ENCODE measurements at places on chromosomes 3 and 15.

GRCh38 chr3:134020135-134020680 lies 9.5 kb downstream of the SLCO2A1 start:
- no peak for DNase-seq

GRCh38 chr15:52295421-52296001 lies at the start of gene MYO5C:
TSS of gene MYO5C (minus strand) at chr15:52295804. CDS start at chr15:52295636, 168 bp downstream.
- no peak for DNase-seq

DNA sequence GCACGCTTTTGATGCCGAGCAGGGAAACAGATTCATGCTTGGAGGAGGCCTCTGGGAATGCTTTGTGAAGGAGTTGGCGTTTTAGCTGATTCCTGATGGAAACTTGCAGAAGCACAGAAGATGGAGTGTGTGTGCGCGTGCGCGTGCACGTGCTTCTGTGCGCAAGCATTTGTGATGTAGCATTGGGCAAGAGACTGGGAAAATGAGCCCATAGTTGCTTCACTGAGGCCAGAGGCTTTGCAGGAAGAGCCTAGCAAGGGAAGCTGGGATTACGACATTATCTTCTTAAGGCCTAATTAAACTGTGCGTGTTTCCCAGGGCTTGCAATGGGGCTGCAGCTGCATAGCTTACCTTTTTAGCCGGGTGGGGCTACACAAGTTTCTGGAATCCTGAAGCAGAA lies 18.1 kb upstream of the AGBL1 start:
- DNase-seq: no peak

- DNase-seq: no peak
Measured at GRCh38 chr3:58962040-58962651, 87.7 kb downstream of the CFAP20DC start.

- DNase-seq: no peak
Measured at GRCh38 chr3:102265720-102266119, 169.1 kb upstream of the ZPLD1 start.

- no peak for DNase-seq
Measured at GRCh38 chr3:29887451-29887850, 606.6 kb downstream of the RBMS3 start.

- DNase-seq: no peak
Measured at GRCh38 chr3:126746395-126747177, 42.5 kb downstream of the CHCHD6 start.

DNA sequence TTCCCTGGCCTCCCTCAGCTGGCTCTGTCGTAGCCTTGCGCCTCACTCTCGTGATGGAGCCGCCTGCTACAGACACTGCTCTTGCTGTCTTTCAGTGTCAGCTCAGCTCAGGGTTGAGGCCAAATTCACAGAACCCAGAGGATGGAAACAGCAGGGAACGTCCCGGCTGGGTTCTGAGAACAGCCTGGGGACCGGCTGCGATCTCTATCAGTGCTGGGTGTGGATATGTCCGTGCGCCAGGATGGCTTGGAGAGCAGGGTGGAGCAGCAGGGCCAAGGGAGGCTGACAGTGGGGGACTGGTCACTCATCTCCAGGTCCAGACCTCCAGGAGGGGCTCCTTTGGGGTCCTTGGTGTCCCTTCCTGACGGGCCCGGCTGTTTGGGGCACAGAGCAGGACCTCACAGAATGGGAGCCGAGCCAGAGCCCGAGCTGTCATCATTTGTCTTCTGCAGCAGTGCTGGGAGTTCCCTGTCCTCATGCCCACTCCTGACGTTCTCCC lies 18.4 kb downstream of the KLF15 start:
- no peak for DNase-seq

GRCh38 chr15:62453981-62454380 lies 288.9 kb upstream of the C2CD4B start:
- no peak for DNase-seq

DNA sequence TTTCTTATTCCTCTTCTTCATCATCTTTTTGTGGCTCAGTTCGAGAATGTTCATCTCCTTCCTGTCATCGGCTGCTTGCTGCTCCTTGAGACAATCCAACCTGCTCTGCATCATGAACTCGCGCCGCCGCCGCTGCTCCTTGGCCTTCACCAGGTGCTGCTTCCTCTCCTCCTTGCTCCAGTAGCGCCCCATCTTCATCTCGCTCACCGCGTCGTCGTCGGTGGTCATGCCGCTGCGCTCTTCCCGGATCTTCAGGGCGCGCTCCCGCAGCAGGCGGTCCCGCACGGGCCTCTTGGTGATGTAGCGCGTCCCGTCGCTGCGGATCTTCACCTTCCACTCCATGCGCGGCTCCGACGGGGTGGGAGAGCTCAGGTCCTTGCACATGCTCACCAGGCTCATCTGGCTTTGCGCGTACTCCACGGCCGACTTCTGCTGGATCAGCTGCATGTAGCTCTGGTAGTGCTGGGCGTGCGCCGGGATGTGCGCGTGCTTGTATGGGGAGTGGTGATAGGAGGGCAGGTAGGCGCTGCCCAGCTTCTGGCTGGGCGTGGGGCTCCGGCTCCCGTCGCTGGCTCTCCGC lies 241.2 kb downstream of the PDZRN3 start:
- no peak for DNase-seq

DNA sequence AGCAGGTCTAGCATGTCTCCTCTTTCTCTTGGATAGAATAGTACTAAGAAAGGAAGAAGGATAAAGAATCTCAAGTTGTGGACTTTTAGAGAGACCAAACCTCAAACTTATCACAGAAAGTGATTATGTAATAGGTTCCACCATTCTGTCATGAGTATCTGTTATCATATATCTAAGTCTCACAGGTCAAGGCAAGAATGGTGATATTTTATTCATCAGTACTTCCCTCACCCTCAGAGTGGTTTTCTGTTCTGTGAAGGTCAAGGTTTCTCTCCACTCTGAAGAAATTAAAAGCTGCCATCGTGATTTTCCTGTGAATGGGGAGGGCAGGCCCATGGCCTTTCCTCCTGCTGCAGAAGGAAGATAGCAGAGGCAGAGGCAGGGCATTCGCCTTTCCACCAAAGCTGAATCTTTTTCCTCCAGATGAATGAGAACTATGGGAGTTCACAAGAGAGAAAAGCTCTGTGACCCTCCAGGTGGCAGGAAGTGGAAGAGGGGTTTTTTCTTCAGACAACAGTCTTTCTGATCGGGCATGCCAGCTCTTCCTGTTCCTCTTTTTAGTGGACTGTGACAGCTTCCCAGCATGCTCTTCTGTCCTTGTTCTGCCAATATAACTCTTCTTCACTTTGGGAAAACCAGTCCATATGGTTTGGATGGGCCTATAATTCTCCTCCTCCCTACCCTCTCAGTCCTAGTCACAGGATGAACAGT lies 37.1 kb upstream of the CCK start:
- no peak for DNase-seq

- DNase-seq: peak; percentile 95
Measured at GRCh38 chr3:141738022-141738890, at the start of gene RNF7. TSS of gene RNF7 (plus strand) at chr3:141738298. CDS start at chr3:141738342, 44 bp downstream.

DNA sequence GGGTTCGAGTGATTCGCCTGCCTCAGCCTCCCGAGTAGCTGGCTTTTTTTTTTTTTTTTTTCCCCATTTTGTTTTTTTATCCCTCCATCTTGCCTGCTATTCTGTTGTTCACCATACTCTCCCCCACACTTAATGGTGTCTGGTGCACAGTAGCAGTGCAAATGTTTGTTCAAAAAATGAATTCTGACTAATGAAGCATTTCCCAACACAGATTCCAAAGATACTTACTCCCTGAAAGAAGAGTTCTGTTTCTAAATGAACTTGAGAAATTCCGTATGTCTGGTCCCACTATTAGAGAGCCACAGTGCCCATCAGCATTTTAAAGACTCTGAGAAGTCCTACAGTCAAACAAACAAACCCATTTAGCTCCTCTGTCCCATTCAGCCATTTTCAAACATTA lies 9.5 kb downstream of the EDEM1 start:
- DNase-seq: no peak

GRCh38 chr15:101712078-101712477 lies 12.2 kb downstream of the TARS3 start:
- no peak for DNase-seq

GRCh38 chr3:10021856-10022775 lies 4.1 kb upstream of the FANCD2 start:
- DNase-seq: no peak

- DNase-seq: no peak
Measured at GRCh38 chr3:65706776-65707568, 331.7 kb downstream of the MAGI1 start.

- no peak for DNase-seq
Measured at GRCh38 chr3:169106662-169107061, 556.9 kb downstream of the MECOM start.

GRCh38 chr3:161977063-161977462 lies 480.5 kb downstream of the OTOL1 start:
- no peak for DNase-seq

- no peak for DNase-seq
Measured at GRCh38 chr3:148790851-148791735, 36.5 kb upstream of the CPB1 start.

DNA sequence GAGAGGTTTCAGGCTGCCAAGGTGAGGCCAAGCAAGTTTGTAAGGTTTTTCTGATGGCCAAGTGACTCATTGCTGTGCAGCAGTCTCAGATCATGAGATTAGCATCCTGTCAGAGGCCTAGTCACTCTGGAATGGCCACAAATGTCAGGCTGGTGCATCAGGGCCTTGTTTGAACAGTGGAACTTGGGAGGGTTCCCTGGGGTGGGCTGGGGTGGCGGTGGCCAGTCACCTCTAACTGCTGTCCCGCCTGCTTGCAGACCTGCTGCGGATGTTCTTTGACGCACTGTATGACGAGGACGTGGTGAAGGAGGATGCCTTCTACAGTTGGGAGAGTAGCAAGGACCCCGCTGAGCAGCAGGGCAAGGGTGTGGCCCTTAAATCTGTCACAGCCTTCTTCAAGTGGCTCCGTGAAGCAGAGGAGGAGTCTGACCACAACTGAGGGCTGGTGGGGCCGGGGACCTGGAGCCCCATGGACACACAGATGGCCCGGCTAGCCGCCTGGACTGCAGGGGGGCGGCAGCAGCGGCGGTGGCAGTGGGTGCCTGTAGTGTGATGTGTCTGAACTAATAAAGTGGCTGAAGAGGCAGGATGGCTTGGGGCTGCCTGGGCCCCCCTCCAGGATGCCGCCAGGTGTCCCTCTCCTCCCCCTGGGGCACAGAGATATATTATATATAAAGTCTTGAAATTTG lies 2.8 kb upstream of the FAM131A start:
- no peak for DNase-seq

DNA sequence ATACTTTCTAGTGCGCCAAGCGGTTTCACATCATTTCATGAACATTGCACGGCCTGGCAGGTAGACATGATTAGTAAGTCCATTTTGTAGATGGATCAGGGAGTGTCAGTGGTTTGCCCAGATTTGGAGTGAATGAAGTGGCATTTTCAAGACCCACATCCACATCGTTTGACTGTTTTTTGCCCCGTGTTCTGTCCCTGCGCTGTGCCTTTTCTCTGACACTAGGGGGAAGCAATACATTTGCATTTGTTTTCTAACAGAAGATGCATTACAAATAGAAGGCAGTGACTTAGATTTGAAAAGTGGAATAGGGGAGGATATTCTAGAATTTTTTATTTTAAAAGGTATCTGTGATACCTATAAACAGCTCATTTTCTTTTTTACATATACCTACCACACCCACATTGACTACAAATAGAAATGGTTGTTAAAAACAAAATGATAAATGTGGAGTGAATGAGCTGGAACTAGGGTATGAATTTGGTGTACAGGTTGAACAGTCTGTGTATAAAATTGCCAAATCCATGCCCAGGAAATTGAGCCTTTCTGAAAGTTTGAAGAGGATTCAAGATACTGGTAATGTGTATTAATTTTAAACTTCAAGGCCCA lies 98.0 kb downstream of the USP13 start:
- DNase-seq: no peak

DNA sequence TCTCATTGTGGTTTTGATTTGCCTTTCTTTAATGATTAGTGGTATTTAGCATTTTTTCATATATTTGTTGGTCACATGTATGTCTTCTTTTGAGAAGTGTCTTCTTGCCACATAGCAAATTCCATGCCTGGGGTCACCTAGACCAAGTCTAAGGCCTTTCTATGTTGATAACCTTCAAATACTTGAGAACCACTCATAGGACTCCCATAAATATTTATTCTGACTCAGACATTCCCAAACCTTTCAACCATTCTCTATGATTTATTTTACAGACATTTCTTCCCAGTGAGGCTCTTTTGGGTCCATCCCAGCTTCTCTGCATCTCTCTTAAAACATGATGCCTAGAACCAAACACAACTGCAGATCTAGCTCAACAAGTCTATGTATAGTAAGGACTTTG lies 69.2 kb downstream of the ATP8B4 start:
- DNase-seq: no peak

GRCh38 chr3:76410762-76411281 lies 625.5 kb upstream of the ZNF717 start:
- no peak for DNase-seq

DNA sequence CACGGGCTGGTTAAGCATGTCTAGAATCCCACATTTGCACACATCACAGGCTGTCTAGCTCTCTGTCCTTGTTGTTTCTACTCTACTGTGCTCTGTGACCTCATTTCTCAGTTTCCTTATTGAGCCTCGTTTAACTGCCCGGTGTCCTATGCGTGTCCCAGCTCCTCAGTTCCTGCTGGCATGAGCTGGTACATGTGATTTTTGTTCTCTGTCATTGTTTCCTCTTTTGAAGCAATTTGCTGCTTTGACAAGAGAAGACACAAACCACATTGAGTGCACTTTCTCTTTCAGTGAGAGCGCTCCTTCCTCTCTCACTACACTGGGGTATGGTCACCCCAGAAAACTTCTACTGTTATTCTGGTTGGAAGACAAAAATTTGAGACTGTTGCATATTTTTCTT lies 563.5 kb downstream of the PDCD6IP start:
- DNase-seq: no peak

- no peak for DNase-seq
Measured at GRCh38 chr3:25150199-25150598, 277.9 kb upstream of the RARB start.

- DNase-seq: no peak
Measured at GRCh38 chr3:131349946-131350347, 31.6 kb upstream of the NUDT16 start.

- no peak for DNase-seq
Measured at GRCh38 chr15:32677238-32677750, 35.8 kb downstream of the SCG5 start.

- no peak for DNase-seq
Measured at GRCh38 chr3:188152660-188153436, 1.1 kb upstream of the LPP start.

DNA sequence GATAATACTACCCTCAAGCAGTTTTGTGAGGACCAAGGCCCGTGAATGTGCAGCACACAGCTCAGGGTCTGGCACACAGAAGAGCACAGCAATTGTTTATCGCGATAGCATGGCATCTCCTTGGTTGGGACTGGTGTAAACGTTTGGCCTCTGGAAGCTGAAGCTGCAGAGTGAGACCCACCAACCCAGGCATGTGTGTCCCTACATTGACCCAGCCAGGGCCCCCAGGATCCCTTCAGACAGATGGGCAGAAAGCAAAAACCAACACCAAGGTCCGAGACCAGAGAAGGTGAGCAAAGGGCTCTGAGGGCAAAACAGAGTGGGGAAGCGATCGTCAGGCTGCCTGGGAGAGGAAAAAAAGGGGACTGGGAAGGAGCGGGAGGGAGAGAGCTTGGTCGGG lies 12.6 kb upstream of the PSTPIP1 start:
- DNase-seq: no peak

GRCh38 chr15:64009241-64009640 lies 37.0 kb downstream of the DAPK2 start:
- DNase-seq: no peak
